ENCODE measurements at places on chromosomes 11 and 22.

DNA sequence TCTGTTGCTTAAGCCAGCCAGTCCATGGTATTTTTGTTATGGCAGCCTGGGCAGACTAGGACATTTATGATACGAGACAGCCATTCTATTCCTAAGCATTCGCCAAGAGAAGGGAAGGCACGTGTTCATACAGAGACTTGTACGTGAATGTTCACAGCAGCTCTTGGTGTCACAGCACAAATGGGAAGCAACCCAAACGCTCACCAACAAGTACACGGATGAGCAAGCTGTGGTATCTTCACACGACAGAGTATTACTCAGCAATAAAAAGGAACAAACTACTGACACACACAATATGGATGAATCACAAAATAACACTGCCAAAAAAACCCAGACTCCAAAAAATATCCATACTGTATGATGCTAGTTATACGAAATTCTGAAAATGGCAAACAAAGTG is 85.1 kb downstream of the PHF21B start:
- no peak for DNase-seq

GRCh38 chr11:44404736-44405395 is 94.9 kb upstream of the ALX4 start:
- no peak for DNase-seq

- no peak for DNase-seq
Observed at GRCh38 chr11:44083433-44083832, 12.0 kb upstream of the EXT2 start.

- DNase-seq: no peak
Observed at GRCh38 chr11:44754876-44755555, 28.3 kb downstream of the TSPAN18 start.

DNA sequence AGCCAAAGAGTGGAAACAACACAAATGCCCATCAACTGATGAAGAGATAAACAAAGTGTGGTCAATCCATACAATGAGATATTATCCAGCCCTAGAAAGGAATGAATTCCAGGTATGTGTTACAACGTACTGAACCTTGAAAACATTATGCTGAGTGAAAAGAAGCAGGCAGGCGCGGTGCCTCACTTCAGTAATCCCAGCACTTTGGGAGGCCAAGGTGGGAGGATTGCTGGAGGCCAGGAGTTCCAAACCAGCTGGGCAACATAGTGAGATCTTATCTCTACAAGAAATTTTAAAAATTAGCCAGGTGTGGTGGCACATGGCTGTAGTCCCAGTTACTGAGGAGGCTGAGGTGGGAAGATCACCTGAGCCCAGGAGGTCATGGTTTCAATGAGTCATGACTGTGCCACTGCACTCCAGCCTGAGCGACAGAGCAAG is 24.6 kb upstream of the TESMIN start:
- no peak for DNase-seq

GRCh38 chr11:12270817-12271216 is 106.6 kb upstream of the PARVA start:
- no peak for DNase-seq

GRCh38 chr11:43282607-43283440 is 29.0 kb upstream of the API5 start:
- no peak for DNase-seq

- DNase-seq: no peak
Observed at GRCh38 chr11:15565880-15566279, 451.2 kb downstream of the INSC start.

DNA sequence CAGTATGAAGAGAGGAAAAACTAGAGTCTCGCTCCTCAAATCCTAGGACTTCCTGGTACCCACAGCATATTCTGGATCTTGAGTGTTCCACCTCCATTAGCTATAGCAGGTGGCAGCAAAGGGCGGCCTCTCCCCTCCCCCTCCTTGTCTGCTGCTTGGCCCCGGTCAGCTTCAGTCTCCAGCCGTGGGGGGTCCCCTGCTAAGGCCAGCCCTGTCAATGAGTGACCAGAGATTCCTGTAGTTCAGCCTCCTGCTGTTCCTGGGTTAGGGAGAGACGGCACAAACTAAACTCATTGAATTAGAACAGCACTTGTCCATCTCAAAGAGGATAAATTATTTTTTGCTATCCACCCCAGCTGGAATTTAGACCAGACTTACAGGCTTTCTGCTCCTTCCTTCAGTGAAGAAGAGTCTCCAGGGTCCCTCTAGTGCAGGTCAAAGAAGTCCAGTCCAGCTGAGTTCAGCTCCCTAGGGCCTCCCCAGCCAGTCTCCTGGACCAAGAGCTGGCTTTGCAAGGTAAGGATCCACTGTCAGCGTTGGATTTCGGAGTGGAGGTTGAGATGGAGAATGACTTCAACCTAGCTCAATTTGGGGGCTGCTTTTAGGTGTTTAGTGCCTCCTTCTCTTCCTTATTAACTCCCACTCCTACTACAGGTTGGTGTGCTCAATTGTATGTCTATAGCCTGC is 1.1 kb upstream of the PHLDB1 start:
- no peak for DNase-seq

DNA sequence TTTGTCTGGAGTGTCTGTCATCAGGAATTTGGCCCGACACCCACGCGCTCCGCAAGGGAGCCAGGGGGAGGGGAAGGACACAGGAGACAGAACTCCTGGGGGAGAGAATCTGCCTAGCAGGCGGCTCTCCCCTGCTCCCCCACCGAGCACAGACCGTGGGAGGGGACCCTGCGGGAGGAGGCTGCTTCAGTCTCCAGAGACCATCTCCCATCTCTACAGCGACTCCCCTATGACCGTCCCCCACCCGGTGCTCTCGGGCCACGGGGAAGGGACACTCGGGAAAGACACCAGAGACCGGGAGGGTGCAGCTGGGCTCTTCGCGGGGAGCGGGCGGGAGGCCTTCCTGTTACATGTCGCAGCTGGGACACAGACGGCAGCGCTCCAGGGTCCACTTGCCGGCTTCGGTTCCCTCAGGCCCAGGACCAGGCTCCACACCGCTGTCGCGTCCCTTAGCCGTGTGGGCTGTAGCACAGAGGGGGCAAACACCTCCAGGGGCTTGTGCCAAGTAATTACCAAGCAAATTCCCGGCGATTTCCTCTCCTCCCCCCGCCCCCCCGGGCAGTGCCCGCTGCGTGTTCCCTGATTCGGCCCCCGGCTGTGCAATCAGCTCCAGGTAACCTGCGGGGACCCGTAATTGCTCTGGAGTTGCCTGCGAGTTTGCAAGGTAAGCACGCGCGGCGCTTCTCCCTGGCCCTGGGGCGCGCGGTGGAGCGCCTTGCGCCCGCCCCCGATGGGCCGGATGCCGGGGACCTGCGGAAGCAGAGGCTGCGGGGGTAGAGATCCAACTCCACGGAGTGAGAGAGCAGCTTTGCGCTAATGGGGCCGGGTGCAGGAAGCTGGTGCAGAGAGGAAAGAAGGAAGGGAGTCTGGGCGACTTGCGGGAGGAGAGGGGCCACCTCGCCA is 155.1 kb upstream of the CADM1 start:
- DNase-seq: no peak

- no peak for DNase-seq
Observed at GRCh38 chr11:114215871-114216795, 80.1 kb upstream of the NNMT start.

- no peak for DNase-seq
Observed at GRCh38 chr11:114846416-114846791, 168.1 kb downstream of the NXPE2 start.

GRCh38 chr22:42268852-42269410 is 1.5 kb downstream of the TCF20 start:
- DNase-seq: no peak

DNA sequence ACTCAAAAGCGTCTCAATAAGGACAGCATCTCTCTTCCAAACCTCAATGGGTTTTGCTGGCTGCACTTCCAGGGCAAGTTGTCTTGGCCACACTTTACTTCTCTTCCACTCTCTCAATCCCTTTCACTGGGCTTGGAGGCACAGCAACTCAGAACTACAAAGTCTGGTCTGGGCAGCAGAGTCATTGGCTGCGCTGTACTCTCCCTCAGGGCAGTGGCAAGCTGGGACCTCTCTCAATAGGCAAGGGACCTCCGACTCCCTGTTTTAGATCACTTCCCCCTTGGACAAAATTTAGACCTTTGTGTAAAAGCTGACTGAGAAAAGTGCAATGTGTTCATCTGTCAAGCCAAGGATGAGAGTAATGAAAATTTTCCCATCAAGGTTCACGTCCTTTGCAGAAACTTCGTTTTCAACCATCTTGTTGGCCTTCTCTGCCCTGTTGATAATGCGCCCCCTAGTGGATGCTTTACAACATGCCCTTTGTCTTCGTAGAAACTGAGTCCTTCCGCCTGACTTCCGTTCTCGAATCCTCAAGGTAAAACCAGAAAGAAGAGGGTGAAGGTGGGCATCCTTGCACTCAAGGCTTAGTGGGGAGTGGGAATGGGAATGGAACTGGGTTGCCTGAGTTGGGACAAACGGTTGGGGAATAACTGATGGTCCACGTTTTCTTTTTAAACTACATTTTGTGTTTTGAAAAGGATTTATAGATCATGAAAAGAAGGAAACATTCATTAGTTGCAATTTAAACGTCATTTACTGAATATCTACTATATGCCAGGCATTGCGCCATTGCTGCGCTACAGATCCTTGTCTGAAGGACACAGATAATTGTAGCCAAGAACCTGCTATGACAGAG is 99.1 kb downstream of the CD44 start:
- no peak for DNase-seq

GRCh38 chr22:41696703-41697102 is 2.6 kb upstream of the MEI1 start:
- no peak for DNase-seq

- DNase-seq: no peak
Observed at GRCh38 chr11:120229451-120230424, 10.2 kb upstream of the POU2F3 start.

Measured in GM04503 (cell line).